ENCODE measurements at places on chromosomes 12 and 14.
A peak's percentile ranks its signal among the peaks of the same experiment; 100 is the strongest.

DNA sequence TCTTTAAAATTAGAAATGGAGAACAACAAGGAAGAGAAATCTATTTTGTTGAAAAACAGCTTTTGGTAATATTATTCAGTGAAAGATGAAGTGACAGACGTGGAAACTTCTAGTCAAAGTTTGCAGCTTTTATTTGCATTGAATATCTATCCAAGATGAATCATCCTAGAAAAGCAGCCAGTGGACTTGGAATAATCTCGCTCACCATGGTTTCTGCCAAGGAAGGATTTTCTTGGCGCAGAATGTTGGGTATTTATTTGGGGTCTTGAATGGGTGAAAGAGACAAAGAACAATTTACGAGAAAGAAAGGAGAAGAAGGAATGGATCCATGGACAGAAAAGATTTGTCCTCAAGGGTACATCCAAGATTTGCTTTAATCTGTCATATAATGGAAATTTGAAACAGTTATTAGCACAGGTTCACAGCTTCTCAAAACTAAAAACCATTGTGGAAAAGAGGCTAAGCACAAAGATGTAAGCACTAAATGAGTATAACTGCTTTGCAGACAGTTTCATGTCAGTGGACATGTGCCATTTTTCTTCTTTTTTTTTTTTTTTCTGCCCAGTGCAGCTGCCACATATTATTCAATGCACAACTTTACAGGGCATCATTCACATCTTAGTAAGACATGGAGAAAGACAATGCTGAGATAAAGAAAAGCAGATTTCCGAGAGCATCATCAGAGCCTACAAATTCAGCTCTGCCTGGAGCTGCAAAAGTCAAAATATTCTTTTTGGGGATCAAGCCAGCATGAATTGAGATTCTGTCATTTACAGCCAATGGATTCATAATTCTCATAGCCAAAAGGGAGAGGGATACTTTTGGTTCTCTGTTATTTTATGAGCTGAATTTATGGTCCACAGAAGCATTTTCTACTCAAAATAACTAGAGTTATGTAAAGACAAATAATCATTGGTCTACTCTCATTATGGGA, 333.7 kb downstream of the DAD1 start:
- peak; percentile 47 for DNase-seq

- no peak for DNase-seq
Observed at GRCh38 chr12:54298904-54299303, 1.9 kb downstream of the NFE2 start.

- no peak for DNase-seq
Observed at GRCh38 chr12:27555361-27555760, 31.4 kb downstream of the PPFIBP1 start.

- DNase-seq = no peak
Observed at GRCh38 chr14:69190191-69190590, 1.1 kb upstream of the EXD2 start.

- no peak for DNase-seq
Observed at GRCh38 chr14:74691456-74691855, 21.4 kb downstream of the AREL1 start.

DNA sequence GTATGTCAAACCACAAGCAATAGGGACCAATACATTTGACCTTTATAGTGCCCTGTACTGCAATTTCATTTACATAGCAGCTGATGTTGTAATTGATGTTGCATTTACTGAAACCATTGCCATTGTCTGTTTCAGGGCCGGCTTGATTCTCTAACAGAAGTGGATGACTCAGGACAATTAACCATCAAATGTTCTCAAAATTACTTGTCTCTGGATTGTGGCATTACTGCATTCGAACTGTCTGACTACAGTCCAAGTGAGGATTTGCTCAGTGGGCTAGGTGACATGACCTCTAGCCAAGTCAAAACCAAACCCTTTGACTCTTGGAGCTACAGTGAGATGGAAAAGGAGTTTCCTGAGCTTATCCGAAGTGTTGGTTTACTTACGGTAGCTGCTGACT, 216.0 kb downstream of the AKAP6 start:
- DNase-seq = no peak

DNA sequence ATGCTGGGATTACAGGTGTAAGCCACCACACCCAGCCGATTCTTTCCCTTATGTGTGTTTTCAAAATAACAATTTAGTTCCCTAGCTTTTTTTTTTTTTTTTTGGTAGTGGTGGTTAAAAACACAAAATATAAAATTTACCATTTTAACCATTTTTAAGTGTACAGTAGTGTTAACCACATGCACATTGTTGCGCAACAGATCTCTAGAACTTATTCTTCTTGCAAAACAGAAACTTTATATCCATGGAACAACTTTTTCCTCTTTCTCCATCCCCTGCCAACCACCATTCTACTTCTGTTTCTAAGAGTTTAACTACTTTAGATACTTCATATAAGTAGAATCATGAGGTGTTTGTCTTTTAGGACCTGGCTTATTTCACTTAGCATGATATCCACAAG, 1.1 kb upstream of the NDUFA12 start:
- no peak for DNase-seq

- no peak for DNase-seq
Observed at GRCh38 chr12:110561471-110562201, 21.5 kb downstream of the PPTC7 start.

- no peak for DNase-seq
Observed at GRCh38 chr12:14957551-14958168, 3.7 kb downstream of the ARHGDIB start.

GRCh38 chr14:52610187-52610586, 57.6 kb downstream of the GPR137C start:
- DNase-seq = no peak

DNA sequence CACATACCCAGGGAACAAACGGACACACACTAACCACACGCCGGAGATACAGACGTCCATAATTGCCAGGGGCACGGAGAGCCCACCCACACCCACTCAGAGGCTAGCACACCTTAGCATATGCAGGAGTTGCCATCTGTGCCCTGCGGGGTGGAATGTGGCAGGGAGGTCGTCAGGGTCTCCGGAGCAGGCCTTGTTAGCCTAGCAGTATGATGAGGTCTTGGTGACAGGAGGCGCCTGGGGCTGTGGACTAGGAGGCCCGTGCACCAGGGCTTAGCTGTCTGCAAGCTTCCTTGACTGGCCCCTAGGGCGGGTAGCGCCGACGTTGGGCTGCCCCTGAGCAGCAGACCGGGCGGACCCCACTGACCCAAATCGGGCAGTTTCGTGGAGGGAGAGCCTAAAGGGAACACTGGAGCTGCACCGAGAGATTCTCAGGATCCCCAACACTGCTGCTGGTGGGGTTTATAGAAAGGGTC, 10.0 kb downstream of the STAC3 start:
- no peak for DNase-seq

GRCh38 chr12:27303139-27304111, 29.2 kb upstream of the BMAL2 start:
- no peak for DNase-seq

GRCh38 chr14:104385531-104386101, 193.9 kb upstream of the C14orf180 start:
- DNase-seq = peak; percentile 36

DNA sequence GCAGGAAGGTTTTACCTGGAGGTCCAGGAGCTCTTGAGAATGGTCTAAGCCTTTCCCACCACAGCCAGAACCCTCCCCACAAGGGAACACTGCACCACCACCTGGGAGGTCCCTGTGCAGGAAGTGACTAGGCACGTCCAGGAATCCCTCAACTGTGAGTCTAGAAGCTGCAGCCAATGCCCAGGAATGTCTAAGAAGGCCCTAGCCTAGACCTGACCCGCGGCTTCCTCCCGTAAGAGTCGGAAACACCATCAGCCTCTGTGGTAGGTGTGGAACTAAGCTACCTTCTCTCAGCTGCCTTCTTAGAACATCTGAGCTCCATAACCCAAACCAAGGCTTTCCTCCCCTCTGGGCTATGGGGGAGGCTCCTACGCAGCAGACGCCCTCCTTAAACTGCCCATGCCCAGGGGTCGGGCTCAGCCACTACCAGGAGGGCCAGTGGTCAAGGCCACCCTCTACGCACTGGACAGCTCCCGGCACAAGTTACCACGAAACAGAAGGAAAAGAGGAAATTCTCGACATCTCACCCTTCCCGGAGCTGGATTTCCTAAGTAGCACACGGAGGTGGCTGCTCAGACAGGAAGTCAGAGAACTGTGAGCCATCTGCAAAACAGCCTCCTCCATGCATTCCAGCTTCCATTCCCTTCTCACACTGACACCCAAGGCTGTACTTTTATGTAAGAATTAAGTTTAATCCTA, 25.5 kb downstream of the ZFYVE21 start:
- no peak for DNase-seq

DNA sequence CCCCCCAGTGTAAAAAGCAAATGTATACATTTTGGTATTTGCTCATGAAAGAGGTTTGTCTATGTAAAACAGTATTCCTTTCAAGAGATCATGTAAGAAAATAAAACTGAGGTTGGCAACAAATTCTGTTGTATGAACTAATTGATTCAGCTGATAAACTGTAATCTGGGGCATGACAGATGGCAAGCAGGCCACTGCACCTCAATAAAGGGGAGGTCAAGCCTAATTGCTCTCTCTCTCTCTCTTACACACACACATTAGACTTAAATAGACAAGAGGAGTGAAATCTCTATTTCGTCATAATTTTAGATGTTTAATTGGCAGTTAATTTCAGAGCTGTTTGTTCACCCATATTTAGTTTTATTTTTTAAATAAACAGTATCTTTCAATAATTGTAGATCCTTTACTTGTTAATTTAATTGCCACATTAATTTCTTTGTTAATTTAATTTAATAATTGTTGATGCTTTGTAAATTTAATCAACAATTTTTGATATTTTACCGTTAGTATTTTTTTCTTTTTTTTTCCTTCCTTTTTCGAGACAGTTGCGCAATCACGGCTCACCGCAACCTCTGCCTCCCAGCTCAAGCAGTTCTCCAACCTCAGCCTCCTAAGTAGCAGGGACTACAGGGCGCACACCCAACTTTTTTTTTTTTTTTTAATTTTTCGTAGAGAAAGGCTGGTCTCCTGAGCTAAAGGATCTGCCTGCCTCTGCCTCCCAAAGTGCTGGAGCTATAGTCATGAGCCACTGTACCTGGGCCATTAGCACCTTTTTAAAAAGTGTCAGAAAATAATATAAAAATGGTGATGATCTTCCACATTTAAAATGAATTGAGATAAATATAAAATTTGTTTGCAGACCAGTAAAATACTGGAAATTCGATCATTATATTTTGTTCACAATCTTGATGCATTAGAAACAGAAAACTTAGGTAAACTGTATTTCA, 577.7 kb downstream of the SLC16A7 start:
- no peak for DNase-seq

GRCh38 chr12:27008081-27008480, 6.1 kb downstream of the TM7SF3 start:
- no peak for DNase-seq

GRCh38 chr12:98424726-98425401, 90.5 kb upstream of the TMPO start:
- peak; percentile 72 for DNase-seq

GRCh38 chr12:46430340-46430948, 57.9 kb upstream of the SLC38A2 start:
- no peak for DNase-seq

GRCh38 chr12:65232476-65233077, 45.9 kb upstream of the MSRB3 start:
- DNase-seq = no peak

GRCh38 chr12:40375076-40375475, 150.3 kb downstream of the LRRK2 start:
- DNase-seq = no peak

DNA sequence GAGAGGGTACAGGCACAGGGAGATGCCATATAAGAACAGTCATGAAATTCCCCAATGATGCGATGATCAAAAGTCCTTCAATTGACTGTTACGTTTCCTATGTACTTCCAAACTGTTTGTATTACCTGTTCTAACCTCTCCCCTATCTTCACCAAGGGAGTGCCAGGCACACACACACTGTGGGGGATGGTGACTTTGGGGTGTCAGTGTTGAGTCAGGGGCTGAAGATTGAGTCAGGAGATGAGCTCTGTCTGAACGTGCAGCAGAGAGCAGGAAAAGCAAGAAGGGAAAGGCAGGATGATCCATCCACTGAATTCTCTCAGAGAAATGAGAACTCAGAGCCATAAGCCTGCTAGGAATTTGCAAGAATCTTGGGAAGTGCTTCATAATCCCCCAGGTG, 153.4 kb downstream of the EFCAB11 start:
- no peak for DNase-seq

GRCh38 chr12:111598637-111599452, at the start of gene ATXN2:
Gene ATXN2, minus strand, starts transcription at chr12:111599315. Its CDS starts 281 bp downstream, at chr12:111599034.
- DNase-seq = peak; percentile 86

DNA sequence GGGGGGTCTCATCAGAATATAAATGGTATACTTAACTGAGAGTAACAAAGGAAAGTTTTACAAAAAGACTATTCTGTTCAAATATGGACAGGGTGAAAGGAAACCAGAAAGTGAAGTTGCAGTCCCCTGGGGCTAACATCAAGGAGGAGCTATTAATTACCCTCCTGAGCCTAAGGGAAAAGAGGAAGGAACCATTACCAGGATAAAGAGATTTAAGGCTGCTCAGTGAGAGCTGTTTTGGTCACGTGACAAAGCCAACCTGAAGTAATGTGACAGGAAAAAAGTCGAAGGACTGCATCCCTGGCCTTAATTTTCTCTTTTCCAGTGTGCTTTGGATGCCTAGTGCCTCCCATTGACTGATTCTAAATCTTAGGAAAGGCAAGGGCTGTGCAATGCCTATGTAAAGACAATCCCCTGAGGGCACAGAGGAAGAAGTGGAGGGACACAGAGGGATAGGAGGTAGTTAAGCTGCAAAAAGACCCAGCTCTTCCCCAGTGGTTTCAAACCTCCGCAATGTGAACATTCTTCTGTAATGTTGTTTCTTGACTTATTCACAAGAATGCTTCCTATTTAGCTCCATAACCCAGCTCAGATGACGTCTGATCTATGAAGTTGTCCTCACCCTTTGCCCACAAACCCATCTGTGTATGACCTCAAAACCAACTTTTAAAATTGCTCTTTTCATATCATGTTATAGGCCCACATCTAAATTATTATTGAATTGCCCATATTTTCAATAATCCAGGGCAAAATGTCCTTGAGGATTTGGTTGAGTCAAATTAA, 187.7 kb upstream of the DCN start:
- DNase-seq = no peak

GRCh38 chr12:10001171-10001776, 2.4 kb upstream of the CLEC1B start:
- no peak for DNase-seq

DNA sequence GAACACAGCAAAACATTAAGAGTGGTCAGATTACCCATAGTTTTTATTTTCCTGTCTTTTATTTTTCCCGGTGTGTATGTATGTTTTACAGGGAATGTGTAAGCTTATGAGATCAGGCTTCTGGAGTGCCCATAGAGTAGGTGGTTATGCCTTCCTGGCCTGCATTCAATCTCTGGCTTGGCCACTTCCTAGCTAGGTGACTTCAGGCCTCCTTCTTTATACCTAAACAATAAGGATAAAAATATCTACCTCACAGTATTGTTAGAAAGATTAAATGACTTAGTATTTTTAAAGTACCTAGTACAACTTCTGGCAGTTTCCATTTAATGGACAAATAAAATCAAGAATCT, 42.4 kb downstream of the ITPR2 start:
- no peak for DNase-seq

Data from left hindlimb (tissue), 1 donor.